ENCODE measurements at places on chromosomes 1 and 21. TPM values are rescaled to one million over a fixed set of nuclear protein-coding genes. Genes with fewer than 3 reads are reported as not detected.

- peak; percentile 48 for DNase-seq
Measured at GRCh38 chr1:9539829-9540550, 725 bp downstream of the SLC25A33 start.

GRCh38 chr1:248152056-248152827, 7.3 kb downstream of the OR2M5 start:
- DNase-seq, result no peak

DNA sequence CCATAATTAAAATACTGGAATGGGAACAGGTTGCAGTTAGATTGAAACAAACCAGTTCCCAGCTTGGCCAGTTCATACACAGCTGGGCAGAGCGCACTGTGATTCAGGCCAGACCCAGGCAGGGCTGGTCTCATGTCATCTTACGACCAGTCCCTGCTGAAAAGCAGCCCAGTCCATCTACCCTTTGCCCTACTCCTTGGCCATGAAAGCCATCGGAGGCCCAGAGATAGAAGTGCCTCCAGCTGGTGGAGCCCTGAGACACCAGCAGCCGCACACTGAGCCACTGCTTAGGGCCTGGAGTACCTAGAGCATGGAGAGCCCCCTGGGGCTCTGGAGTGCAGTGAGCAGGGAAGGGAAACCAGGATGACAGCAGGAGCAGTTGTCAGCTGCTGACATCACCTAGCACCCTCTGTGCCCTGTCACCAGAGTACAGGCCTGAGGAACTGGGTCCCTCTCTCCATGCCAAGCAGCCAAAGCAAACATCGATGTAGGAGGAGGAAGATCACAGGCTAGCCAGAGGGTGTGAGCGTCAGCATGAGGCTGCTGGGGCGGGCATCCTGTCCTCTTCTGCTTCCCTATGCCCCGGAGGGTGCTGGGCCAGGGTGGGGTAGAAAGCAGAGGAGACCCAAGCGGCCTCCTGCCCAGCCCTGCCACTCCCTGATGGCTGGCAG, 34.2 kb upstream of the TMEM125 start:
- DNase-seq, result no peak

DNA sequence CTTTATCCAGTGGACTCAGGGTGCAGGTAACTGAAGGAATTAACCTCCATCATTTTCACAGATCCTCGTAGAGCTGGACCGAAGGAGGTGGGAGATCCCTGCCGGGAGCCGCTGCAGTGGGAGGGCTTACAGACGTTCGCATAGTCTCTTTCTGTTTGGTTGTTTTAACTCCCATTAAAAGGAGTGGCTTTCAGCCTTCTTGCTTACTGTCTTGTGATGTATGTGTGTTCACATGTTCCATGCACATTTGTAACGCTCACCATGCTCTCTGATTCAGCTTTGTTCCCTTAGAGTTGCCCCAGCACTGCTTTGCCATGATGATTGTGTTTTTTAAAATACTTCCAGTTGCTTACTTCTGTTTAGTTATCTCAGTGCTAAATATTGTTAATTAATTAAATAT, 85.8 kb downstream of the ADARB1 start:
- no peak for DNase-seq

GRCh38 chr1:97144527-97144926, 422.9 kb downstream of the PTBP2 start:
- no peak for DNase-seq

Gene RUNX3
- polyA plus RNA-seq, result 0.66 TPM

GRCh38 chr21:31326522-31327242, 17.4 kb downstream of the TIAM1 start:
- peak; percentile 61 for DNase-seq

Gene HORMAD1
- polyA plus RNA-seq, result not detected

- DNase-seq, result no peak
Measured at GRCh38 chr21:30747159-30747558, at the start of gene KRTAP21-2. Gene KRTAP21-2, minus strand, starts transcription at chr21:30747259. Its CDS starts 57 bp downstream, at chr21:30747202.

- DNase-seq, result no peak
Measured at GRCh38 chr1:204093781-204094180, 20.9 kb downstream of the SOX13 start.

GRCh38 chr1:15337656-15338402, 71.9 kb upstream of the EFHD2 start:
- no peak for DNase-seq

GRCh38 chr1:162541619-162542141, 19.8 kb upstream of the UAP1 start:
- peak; percentile 82 for DNase-seq

- no peak for DNase-seq
Measured at GRCh38 chr1:240258910-240259309, 167.2 kb downstream of the FMN2 start.

Gene GNG4
- polyA plus RNA-seq, result 0.62 TPM

DNA sequence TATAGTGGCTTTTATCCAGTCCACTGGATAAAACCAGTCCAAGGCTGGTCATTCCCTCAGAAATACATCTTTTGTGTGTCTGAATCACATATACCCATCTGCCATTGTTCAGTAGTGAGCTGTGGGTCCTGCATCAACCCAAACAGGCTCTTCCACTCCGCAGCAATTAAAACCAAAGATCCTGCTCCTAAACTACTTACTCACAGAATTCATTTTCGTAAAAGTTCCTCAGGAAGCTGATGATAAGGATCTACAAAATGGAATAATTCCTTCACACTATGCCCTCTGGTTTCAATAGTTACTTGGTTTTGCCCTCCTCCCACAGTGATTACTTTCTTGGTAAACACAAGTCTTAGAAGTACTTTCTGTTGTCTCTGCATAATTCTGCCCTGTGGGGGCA, 5.1 kb upstream of the MFSD2A start:
- no peak for DNase-seq

Gene VCAM1
- not detected for polyA plus RNA-seq

DNA sequence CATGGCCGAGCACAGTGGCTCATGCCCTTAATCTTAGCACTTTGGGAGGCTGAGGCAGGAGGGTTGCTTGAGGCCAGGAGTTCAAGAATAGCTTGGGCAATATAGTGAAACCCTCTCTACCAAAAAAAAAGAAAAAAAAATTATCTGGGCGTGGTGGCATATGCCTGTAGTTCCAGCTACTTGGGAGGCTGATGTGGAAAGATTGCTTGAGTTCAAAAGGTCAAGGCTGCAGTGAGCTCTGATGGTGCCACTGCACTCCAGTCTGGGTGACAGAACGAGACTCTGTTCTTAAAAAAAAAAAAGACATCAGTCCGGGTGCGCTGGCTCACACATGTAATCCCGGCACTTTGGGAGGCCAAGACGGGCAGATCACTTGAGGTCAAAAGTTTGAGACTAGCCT, 251.2 kb upstream of the CACYBP start:
- DNase-seq, result no peak

DNA sequence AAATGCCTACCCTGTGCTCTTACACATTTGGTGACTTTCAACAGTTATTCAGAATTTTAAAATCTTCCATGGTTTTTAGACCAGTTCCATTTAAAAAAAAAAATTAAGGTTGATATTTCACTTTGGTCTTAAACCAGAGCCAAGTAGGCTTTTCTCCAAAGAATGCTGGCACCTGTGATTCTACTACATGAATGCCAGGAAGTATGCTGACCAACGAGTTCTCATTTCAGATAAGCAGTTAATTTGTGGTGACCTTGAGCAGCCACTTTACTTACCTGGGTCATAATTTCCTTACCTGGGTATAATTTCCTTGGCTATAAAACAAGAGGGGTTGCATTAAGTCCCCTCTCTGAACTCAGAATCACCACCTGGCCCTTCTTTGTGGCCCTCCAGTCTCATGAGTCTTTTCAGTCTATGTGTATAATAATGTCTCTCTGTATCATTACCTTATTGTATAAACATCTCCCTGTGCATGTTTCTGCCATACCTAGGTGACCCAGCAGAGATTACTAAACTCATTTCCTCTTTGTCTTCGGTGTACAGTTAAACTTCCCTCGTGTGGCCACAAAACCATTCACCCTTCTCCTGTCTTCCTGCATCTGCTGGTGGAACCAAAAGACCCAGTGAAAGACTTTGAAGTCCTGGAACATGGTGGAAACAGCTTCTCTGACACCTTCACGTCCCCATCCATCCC, 139.1 kb upstream of the DPT start:
- DNase-seq, result no peak

DNA sequence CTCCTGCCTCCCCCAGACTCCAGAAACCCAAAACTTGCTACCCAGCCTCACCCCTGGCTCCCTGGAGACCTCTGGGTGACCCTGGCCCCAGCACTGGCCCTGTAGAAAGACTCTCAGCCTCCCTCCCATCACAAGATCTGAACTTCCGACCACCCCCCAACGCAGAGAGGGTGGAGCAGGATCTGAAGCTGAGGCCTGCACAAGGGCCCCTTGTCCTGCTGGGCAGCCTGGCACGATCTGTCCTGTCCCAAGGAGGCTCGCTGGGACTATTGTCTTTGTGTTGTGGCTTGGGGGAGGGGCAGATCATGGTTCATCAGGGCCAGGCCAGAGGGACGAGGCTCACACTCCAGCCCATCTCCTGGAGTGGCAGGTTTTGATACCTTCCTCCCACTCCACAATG, 20.0 kb downstream of the PHLDA3 start:
- no peak for DNase-seq

GRCh38 chr1:50620680-50621329, 197.6 kb upstream of the DMRTA2 start:
- DNase-seq, result no peak

GRCh38 chr1:17030206-17030605, 18.5 kb upstream of the ATP13A2 start:
- DNase-seq, result no peak

- DNase-seq, result no peak
Measured at GRCh38 chr1:201916649-201917249, 28.1 kb downstream of the SHISA4 start.

DNA sequence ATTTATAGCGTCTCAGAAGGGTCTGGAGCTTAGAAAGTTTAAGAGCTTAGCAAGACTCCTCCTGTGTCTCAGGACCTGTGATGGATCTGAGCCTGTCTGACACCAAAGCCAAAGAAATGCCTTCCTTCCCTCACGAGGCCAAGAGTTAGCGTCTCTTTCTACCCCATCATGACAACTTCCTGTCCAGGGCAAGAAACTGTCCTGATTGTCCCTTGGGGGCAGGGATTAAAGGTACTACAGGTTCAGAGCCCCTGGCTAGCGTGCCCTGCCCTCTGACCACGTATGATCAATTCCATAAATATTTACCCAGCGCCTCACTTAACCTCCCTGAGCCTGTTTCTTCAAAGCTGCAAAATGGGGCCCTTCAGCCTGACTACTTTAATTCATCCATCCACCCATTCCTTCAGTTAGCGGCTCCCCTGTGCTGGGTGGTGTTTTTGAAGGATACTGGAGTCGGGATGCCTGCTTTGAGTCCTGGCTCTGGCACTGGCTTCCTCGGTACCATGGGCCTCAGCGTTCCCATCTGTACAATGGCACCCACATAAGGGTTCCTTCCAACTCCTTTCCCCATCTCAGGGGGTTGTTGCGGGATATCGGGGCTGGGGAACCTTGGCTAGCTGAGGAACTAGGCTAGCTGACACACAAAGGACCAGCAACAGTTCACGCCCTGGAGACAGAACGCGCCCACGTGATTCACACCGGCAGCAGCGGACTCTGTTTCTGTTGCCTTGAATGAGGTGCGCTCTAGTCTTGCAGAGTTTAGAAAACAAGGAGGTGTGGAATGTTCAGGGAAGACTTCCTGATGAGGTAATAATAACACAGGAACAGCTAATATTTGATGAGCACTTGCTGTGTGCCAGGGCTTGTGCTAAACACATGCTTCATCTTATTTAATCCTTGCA, 23.0 kb upstream of the EPHA2 start:
- no peak for DNase-seq

Gene HSD3B1
- polyA plus RNA-seq, result 0.56 TPM

Gene CSDE1
- 510 TPM for polyA plus RNA-seq

DNA sequence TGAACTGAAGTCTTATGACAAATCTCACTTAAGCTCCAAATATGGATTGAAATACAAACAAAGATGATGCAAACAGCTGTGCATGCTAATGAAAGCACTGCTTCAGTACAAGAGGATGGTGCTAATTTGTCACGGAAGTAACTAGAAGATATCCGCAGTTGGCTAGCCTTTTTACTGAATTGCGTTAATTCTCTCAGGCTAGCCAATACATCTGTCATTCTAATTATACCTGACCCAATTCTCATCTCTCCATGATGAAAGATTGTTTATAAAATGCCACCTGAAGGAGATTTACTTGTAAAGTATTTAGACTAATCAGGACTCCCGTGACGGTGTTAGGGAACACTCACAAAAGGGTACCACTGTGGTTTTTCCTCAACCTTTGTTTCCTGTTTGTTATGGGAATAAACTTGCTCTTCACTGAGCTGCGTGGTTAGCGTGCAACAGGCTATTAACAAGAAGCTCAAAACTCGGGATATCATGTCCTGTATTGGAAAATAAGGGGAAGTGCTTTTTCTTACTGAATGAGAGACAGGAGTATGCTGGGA, 162.5 kb downstream of the APP start:
- no peak for DNase-seq

DNA sequence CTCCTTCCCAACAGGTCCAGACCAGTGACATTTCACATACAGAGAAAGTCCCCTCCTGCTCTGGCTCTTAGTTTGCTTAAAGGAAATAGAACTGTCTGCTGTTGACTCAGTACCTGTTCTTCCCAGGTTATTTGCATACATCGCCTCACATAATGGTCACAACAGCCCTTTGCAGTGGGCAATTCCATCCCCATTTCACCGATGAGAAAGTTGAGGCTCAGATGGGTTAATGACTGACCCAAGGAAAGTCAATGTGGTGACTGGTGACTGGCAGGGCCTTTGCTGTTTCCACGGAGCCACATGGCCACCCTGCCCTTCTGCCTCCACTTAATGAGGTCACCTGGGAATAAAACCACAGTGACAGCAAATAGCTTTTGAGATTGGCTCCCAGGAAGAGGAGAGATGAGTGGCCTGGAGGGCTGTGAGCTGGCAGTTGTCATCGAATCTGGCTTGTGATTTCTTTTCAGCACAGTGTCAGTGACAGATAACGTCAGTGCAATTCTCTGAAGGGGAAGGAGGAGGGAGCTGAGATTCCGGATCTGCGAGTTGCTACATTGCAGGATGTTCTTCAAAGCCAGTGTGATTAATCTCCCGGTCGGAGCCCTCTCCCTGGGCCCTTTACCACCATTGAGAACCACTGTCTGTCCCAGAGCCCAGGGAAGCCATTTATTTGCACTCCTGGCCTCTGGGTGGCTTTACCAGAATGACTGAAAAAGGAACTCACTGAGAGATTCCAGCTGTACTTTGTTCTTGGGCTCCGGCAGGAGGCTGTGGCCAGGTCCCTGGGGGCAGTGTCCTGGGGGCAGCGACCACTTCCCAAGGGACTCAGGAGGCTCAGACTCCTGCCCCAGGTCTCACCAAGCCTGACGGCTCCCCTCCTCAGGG, 117.2 kb downstream of the CNIH3 start:
- DNase-seq, result no peak

All from muscle of arm (tissue), 14 donors.